ENCODE measurements at places on chromosomes 3 and 15.

- no peak for DNase-seq
Measured at GRCh38 chr3:189908646-189909045, 212.1 kb downstream of the P3H2 start.

DNA sequence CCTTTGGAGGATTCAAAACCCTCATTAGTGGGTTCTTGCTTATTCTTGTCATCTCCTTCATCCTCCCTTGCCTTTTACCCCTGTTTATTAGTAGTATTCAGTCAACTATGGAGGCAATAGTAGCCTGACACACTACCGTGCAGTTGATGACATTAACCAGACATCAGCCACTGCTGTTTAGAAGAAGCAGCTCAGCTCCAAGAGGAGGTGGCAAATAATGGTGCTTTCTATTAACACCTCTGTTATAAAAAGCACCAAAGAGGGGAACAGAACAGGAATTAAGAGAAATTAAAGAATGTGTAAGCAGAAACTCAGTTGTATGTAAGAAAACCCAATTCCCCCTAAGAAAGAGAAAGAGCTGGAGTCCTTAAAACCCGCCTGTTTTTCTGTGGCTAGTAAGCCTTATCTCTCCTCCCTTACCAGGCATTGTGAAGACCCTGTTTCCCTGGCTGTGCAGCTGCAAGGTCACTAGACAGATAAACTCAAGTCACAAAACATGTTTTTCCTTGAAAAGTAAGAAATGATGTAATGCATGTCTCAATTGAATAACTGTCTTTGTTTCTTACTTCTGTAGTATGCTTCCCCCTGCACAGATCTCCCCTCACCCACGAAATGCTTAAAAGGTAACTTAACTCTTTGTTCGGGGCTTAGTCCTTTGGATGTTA lies 21.2 kb downstream of the CCR4 start:
- DNase-seq: no peak

- no peak for DNase-seq
Measured at GRCh38 chr15:99371180-99372103, 120.2 kb downstream of the LRRC28 start.

- DNase-seq: no peak
Measured at GRCh38 chr3:4721511-4721911, 228.4 kb downstream of the ITPR1 start.

DNA sequence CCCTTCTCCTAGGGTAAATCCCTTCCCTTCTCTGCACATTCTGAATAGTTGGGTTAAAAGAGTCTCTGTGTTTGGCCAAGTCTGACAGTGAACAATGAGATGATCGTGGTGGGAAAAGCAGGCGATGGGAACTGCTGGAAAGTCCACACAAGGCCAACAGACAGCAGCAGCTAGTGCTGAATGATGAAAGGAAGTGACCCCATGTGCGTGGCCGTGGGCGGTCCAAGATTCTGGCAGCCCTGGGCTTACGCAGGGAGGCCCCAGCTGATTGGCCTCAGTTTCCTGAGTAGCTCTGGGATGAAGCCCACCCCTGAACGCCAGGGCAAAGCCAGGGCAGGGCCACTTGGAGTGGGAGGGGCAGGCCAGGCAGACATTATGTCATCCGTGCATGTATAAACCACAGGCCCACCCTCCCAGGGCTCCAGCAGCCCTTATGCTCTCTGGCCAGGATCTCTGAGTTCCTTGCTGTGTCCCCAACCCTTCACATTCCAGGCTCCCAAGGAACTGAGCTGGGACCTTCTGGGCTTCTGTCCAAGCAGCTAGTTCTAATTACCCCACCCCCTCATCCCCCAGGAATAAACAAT lies 57.8 kb downstream of the CDC25A start:
- no peak for DNase-seq

DNA sequence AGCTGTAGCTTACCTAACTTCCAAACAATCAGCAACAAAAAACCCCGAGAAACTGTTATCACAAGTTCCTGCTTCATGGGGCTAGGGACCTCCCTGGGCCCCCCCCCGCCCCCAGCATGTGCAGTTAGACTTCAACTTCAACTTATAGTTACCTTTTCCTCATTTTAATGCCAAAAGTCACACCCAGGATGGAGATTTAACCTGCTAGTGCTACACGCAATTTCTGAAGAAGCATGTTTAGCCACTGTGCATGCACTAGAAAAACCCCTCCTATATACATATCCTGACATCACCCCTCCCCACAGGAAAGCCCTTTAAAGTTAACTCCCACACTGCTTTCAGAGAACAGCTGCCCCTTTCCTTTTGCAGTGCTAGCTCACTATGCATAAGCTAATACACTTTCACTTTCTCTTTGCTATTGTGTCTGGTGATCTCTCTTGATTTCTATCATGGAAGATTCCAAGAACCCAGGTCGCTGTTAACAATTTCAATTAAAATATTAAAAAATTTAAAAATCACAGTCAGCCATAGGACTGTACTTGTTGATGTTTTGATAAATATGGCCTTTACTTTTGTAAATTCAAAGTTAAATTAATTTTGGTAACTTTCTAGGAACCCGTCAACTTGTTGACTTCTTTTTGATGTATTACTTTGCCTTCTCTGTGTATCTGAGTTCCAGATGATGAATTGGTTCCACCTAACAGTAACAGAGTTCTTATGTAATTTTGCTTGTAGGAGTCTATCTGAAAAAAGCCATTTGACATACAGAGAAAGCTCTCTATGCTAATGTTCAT lies 75.2 kb upstream of the ACAD9 start:
- DNase-seq: peak; percentile 93

DNA sequence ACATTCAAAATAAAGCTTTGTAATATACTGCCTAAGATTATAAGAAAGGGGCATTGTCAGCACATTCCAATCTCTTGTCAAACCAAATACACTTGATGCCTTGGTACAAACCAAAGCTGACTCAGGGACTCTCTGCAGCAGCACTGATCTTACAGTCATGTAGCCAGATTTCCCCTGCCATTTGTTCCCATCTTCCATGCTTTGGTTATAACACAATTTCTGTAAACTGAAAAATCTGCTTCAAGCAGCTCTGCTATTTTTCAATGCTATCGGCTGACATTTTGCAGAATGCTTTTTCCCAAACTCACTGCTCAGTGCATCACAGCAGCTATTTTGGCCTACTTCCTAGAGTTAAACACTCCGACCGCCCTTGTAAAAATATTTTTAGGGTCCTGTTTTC lies 18.2 kb downstream of the PLOD2 start:
- DNase-seq: no peak

GRCh38 chr15:62277816-62278394 lies 112.8 kb upstream of the C2CD4B start:
- DNase-seq: no peak

DNA sequence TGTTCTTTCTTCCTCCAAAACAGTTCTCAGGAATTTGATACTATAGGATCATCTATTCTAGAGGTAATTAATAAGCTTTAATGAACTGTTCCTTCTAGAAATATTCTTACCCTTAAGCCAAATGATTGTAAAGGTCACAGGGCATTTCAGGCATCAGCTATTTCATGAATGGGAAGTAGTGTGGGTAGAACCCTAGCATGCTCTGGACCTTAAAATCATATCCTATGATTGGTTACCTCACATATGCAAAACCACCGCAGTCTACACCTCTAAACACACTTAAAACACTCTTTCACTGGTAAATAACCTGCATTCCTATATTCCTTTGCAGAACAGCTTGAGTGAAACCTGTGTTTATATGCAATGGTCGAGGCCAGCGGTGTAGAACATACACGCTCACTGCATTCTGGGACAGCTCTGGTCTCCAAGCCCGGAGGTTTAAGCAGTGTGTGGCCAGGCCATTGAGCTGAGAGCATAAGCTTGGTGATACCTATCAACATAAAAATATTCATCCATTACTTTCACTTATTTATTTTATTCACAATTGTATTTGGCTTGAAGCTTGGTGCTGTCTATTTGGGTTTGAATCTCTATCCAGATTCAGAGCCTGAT lies 87.7 kb upstream of the RASGRP1 start:
- DNase-seq: no peak

- DNase-seq: no peak
Measured at GRCh38 chr3:172142051-172142863, 102.9 kb downstream of the FNDC3B start.

DNA sequence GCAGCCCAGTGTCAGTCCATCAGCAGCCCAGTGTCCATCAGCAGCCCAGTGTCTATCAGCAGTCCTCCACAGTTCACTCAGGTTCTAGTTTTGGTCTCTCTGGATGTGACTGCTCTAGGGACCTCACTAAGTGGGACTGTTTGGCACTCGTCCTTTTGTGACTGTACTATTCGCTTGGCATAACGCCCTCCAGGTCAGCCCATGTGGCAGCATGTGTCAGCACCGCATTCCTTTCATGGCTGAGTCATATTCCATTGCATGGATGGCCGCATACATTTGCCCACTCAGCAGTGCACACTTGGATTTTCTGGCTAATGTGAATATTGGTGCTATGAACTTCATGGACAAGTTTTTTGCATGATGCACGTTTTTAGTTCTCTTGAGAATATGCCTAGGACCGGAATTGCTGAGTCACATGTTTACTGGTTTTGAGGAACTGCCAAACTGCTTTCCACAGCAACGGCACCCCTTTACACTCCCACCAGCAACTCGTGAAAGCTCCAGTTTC lies 16.4 kb downstream of the CHST13 start:
- peak; percentile 95 for DNase-seq

DNA sequence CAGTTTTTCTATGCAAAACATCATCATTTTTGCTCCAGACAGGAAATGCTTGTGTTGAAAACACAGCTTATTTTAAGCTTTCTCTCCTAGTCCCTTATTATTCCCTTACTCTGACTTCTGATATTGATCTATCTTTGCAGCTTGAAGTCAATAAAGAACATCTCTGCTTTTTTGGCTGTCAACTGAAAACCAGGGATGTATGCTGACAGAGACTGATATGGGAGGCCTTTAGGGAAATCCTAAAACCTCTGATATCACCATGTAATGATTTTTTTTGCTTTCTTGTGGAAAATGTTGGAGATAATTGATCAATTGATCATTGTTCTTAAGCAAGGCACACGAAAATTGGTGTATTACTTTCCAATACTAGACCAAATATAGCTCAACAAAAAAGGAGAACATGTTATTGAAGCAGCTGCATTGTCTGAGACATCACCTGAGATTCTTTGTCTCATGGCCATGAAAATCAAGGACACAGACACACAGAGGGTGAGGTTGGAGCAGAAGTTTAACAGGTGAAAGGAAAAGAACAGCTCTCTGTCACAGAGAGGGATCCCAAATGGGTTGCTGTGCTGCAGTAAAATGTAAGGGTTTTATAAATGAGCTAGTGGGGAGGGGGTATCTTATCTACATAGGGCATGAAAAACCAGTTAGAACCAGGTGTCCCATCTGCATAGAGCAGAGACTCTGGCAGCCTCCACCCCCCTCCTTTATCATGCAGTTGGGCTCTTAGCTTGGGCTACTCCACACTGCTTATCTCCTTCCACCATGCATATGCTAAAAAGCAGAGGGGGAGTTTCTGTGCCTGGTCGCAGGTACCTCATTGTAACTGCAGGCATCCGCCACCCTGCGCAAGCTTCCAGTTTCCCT lies 17.0 kb upstream of the SENP7 start:
- no peak for DNase-seq

DNA sequence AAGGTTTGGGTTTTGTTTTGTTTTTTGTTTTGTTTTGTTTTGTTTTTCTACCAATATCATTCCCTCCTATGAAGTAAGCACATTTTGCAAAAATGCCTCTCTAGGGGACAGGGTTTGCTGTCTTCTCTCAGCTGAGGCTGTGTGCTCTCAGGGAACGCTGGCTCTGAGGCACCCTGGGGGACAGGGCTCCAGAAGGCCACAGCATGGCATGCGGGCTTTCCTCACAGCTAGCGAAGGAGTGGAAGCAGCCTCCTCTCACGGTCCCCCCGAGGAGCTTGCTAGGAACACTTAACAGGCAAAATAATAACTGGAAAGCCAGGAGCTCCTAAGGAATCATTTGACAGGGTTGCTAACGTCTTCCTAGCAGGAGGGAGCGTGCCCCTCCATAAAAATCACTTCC lies 227.7 kb upstream of the ST8SIA2 start:
- no peak for DNase-seq

DNA sequence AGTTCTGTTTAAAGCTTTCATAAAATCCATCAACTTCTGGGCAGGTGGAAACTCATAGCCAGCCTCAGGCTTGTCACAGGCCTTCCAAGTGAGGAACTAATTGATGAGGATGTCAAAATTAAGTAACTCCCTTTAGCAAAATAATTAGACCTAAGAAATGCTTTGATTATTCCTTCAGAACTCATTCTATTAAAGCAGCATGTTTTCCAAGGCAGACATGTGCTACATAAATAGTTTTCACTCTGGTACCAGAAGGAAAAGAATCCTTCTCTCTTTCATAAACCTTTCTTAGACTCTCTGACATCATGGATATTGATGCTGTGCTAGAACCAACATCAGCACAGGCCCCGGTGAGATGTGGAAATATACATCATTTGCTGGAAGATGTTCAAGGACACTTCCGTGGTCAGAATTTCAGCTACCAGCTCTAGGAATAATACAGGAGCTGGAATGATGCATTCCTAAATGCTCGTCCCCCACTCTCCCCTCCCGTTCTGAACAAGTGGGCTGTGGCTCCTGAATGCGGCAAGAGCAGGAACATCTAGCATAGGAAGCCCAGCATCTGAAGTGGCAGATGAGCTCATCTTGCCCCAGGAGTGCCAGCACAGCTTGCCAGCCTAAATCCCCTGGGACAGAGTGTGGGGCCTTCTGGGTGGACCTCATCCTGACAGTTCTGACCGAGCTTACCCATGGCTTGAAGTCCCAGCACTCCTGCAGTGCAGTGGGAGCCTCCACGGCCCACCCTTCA lies 82.4 kb downstream of the WWTR1 start:
- no peak for DNase-seq

DNA sequence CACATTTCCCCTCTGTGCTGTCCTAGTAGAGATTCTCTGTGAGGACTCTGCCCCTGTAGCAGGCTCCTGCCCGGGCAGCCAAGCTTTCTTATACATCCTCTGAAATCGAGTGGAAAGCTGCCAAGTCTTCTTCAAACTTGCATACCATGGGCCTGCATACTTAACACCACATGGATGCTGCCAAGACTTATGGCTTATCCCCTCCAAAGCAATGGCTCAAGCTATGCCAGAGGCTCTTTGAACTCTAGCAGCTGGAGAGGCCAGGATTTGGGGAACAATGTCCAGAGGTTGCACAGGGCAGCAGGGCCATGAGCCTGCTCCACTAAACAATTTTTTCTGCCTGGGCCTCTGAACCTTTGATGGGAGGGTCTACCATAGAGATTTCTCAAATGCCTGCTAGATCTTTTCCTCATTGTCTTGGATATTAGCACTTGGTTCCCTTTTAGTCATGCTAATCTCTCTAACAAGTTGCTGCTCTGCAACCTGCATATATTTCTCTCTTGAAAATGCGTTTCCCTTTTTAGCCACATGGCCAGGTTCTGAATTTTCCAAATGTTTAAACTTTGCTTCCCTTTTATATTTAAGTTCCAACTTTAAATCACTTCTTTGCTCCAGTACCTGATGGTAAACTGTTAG lies 6.1 kb upstream of the PLSCR4 start:
- DNase-seq: no peak

Measured in bone marrow (tissue), 2 donors.